Esophagus muscularis mucosa (tissue), 4 donors: ENCODE measurements at places on chromosomes 5 and 9. TPM values are rescaled to one million over a fixed set of nuclear protein-coding genes. Genes with fewer than 3 reads are reported as not detected.

- DNase-seq = no peak
Observed at GRCh38 chr5:22238047-22238446, 615.1 kb downstream of the CDH12 start.

DNA sequence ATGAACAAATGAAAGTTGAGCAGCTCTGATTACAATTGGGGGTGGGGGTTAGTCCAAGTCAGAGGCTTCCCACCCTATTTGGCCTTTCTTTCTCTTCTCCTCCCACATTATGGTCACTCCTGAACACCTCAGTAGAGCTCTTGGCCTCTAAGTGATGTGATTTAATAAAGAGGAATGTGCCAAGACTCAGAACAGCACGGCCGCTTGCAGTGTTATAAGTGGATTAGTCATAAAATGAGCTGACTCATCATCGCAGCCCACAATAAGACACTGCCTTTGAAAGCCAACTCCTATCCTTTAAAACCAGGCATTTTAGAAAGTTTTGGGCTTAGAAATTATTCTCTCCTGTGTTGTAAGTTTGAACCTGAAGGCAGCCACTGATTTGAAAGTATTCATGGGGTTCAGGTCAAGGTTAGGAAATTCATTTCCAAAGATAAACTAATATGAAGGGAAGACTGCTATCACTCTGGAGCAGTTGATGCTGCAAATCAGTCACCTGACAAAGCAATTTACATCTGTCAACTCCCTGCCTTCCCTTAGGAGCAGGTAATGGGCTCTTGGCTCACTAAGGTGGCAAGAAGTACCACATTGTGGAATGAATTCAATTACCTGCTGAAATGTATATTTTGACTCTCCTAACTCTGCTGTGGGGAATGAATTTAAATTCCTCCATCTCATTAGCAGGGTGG is 283.6 kb upstream of the NMUR2 start:
- DNase-seq = no peak

DNA sequence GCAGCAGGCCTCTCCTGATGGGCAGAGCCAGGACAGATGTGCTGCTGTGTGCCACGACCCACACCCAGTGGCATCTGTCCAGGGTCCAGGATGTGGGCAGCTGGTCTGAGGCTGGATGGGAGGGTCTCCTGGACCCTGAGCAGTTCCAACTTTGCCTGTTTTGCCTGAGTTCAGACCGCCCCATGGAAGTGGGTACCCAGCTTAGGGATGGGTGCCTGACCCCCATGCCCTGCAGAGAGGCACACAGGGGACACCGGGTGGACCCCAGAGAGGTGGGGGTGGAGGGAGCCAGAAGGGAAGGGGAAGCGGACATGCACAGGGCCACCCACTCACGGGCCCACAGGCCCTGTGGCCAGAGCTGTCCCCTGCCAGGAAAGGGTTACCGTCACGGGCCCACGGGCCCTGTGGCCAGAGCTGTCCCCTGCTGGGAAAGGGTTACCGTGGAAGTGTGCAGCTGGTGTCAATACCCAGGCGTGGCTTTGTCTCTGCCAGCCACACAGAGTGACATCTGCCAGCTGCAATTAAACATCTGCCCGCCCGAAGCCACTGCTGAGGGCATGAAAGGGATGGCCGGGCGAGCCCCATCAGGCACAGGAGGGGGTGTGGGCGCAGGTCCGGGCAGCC is 50.0 kb downstream of the NACC2 start:
- no peak for DNase-seq

- no peak for DNase-seq
Observed at GRCh38 chr9:96420468-96421219, 2.5 kb upstream of the ZNF367 start.

ANGPTL2 gene
- 29.5 TPM for total RNA-seq

- DNase-seq = no peak
Observed at GRCh38 chr5:169599451-169599850, 15.9 kb downstream of the SPDL1 start.

NAIP gene
- 6.5 TPM for total RNA-seq
